ENCODE measurements at places on chromosomes 1 and 21.

DNA sequence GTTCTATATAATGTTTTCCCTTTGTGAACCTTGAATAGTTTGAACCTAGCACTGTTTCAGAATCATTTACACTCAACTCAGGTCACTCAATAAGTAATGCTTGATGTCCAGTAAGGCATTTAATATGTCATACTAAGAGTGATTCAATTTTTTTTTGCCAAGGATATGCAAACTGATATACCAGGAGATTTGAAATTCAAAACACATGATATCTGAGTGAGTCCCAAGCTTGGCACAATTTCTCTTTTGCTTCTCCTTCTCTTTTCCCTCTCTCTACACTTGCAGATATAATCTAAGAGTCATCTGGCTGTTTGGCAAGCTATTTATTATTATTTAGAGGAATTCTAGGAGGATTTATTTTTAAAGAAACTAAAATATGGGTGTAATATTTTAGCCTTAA is 61.6 kb upstream of the SPAG17 start:
- DNase-seq = no peak

GRCh38 chr1:180562640-180563025 is 3.9 kb downstream of the OVAAL start:
- no peak for DNase-seq

- no peak for DNase-seq
These were observed 1.6 kb upstream of the APOBEC4 start for GRCh38 chr1:183654706-183655105.

GRCh38 chr1:41626616-41627375 is 142.3 kb upstream of the EDN2 start:
- DNase-seq = no peak

DNA sequence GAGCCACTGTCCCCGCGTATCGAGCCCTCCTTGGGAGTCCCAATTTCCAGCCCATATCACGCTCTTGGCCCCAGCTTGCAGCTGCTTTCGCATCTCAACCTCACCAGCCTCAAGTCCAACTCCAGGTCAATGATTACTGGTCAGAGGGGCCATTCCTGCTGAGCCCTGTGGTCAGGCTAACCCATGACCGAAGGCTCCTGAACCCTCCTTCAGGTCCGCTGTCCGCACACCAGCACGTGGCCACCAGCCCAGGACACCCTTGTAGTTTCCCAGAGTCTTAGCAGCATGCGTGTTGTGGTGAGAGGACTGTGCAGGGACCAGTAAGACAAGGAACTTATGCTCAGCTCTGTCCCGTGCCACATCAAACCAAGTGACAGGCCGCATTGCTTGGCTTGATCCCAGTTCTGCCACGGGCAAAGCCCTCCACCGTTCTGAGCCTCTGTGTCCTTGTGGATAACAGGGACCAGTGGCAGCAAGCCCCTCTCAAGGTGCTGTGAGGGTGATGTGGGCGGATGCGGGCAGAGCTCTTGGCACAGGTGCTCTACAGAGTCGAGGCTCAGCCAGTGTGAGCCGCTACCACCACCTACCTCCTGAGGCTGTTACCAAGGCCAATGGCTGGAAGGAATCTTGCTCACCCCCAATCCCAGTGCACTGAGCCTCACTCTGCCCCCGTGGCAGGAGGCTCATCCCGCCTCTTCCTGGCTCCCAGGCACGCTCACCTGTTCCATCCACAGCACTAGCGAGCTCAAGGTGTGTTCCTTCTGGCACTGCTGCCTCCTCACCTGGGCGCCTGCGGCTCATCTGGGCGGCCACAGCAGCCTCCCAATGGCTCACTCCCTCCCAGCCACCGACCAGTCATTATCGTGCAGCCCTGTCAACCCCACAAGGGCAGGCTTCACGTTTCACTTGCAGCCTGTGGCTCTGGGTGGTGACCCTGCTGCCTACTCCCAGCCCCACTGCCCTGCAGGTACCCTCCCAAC is 20.4 kb downstream of the KRTAP10-1 start:
- DNase-seq = no peak

- no peak for DNase-seq
These were observed 11.9 kb upstream of the RNPEP start for GRCh38 chr1:201970334-201971159.

- no peak for DNase-seq
These were observed 6.3 kb upstream of the ANGPTL7 start for GRCh38 chr1:11182884-11183283.

Measured in LNCaP clone FGC (cell line).